ENCODE measurements at places on chromosomes 5 and 9.
A peak's percentile ranks its signal among the peaks of the same experiment; 100 is the strongest.

DNA sequence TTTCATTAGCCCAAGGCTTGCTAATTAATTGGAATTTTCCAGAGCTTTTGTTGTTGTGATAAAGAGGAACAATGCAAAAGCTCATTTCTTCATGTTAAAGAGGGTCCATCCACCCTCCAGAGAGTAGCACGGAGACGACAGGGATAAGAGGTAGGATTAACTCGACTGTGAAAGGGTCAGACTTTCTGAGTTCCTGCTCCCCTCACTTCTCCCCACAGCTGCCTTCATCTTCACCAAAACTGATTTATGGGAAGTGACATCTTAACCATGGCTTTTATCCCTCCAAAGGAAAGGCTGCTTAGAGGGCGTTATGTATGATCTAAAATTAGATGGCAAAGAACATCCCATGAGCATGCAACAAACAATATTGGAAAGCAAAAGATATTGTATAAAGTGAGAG, 135.5 kb downstream of the GLIS3 start:
- no peak for DNase-seq

DNA sequence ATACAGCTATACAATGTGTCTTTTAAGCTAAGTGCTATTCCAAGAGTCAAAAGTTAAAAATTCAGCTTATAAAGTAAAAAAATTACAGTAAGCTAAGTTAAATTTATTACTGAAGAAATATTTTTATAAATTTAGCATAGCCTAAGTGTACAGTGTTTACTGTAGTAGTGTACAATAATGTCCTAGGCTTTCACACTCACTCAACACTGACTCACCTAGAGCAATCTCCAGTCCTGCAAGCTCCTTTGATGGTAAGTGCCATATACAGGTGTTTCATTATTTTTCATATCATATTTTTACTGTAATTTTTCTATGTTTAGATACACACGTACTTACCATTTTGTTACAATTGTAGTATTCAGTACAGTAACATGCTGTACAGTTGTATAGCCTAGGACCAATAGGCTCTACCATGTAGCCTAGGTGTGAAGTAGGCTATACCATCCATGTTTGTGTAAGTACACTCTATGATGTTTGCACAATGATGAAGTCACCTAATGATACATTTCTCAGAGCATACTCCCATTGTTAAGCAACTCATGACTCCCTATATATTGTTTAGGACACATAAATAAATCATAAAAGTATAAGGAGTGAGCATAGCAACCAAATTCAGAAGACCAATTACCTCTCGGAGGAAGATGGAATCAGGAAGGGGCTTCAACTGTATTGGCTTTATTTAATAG, 165.1 kb upstream of the SLC30A5 start:
- no peak for DNase-seq

DNA sequence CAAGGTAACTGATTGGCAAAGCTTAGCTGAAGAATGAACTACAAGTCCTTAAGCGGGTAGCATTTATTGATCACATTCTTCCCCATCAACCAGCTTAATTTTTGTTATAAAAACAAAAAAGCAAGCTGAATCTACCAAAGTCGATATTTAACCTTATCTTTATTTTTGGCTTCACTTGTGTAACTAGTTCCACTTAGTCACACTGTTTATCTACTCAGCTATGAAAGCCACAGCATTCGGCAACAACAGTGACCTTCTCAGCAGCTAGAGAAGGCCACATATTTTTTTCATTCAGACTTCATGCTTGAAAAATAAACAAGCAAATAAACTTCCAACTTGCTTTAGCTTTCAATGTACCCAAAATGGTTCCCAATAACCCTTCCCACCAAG, 69.4 kb downstream of the KLHL3 start:
- DNase-seq, result no peak

- DNase-seq, result no peak
These were observed 498.5 kb upstream of the TYRP1 start for GRCh38 chr9:12194731-12195130.

GRCh38 chr9:20356403-20357036, 265.8 kb downstream of the MLLT3 start:
- peak; percentile 46 for DNase-seq
